Activated CD4-positive, alpha-beta T cell treated with anti-CD3 and anti-CD28 coated beads, Interleukin-2, amount 10 ng/mL, durations not matched to agents 24 days and 14 days (primary cell): ENCODE measurements at places on chromosomes 2 and 18. TPM values are rescaled to one million over a fixed set of nuclear protein-coding genes. Genes with fewer than 3 reads are reported as not detected.

The SNTG2 gene
- total RNA-seq, result 0.14 TPM in 1 of 2 replicates, not detected in the other

The ZEB2 gene
- 15.2 and 15.8 TPM in 2 replicates for total RNA-seq

The LIMS3 gene
- 0.16 TPM in 1 of 2 replicates, not detected in the other for total RNA-seq

The CFAP65 gene
- total RNA-seq, result not detected in 2 replicates

The SAG gene
- total RNA-seq, result not detected in 2 replicates

The PCARE gene
- not detected in 2 replicates for total RNA-seq

DNA sequence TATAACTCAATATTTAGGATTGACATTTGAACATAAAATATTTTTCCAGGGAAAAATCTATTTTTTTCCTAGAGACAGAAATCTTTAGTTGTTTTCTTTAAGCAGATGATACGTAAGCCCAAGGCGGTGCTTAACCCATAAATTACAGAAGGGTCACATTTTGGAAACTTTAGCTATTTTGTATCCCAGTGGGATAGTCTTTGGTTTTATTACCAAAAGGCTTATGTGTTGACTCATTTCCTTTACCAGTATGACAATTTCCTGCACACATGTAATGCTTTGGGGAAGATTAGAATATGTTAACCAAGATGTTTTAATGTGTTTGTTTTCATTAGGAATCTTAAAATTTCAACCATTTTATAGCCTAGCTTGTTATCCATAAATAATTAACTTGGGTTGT lies 24.8 kb downstream of the DYNC1I2 start:
- DNase-seq, result no peak

DNA sequence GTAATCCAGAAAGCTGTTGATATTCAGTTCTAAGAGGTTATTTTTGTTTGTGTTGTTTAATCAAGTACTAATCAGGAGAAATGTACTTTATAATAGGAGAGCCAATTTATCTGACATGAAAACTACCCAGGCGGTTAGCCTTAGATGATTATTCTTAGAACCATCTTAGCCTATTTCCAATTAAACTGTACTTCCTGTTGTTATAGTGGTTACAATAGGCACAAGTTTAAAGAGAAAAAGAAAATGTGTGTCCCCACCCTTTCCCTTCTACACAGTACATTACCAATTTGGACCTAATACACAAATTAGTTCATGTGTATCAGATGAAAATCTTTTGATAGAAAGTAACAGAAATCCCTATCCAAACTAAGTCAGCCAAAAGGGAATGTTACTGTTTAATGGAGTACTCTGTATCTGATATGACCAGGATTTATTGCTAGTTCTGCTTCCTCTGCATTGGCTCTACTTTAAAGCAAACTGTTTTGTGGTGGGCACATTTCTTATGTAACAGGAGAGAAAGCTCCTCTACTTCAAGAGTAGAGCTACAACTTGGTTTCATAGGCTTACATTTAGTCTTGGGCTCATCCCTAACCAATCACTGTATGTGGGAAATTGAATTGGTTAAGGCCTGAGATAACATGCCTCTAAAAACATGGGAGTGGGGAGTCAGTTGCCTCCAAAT lies 217.9 kb downstream of the UBE2E3 start:
- peak; percentile 55 for DNase-seq

DNA sequence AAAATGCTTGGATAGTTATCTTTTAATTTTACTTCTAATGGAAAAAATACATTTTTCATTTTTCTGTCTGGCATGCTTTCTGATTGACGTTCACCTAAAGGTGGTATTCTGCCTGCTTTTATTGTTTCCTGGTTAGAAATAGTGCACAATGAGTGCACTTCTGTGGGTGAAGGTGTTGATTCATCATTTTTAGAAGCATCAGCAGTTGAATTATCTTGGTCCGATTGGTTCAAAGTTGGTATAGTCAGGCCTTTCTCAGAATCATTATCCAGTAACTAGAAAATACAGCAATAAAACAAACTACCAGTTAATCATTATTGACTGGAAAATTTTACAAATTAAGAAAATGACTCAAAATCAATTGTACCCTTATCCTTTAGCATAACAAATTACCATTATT lies 84.5 kb downstream of the STRADB start:
- no peak for DNase-seq

GRCh38 chr2:149132901-149133300 lies 94.4 kb downstream of the LYPD6B start:
- no peak for DNase-seq

DNA sequence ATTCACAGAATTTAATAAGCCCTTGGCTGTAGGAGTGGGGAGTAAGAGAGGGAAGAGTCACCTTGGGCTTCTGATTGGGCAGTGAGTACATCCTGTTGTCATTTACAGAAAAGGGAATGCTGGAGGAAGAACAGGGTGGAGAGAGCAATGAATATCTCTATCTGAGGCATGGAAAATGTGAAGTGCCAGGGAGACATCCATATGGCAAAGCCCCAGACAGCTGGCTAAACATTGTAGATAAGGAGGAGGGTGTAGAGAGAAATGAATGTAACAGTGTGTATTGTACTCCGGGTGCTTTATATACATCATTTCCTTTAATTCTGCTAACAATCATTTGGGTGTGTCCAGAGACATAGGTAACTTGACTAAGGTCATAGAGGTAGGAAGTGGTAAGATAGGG lies 103.5 kb downstream of the UPP2 start:
- DNase-seq, result no peak

DNA sequence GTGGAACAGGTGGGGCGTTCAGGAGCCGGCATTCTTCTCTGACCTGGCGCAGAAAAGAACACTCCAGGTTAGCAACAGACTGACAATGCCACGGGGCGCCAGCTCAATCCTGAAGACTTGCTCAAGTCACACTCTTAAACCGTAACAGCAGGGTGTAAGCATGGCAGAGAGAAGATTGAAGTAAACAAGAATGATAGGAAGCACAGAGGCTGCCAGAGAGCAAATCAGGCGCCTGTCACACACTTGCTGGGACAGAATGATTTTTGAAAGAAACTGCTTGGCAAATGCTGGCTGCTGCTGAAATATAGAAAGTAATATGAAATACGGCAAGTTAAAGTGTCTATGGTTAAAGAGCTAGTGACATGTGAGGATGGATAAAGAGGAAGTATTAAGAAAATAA lies 80.5 kb downstream of the MEP1B start:
- no peak for DNase-seq

- no peak for DNase-seq
Measured at GRCh38 chr2:176566496-176566895, 297.3 kb downstream of the MTX2 start.

DNA sequence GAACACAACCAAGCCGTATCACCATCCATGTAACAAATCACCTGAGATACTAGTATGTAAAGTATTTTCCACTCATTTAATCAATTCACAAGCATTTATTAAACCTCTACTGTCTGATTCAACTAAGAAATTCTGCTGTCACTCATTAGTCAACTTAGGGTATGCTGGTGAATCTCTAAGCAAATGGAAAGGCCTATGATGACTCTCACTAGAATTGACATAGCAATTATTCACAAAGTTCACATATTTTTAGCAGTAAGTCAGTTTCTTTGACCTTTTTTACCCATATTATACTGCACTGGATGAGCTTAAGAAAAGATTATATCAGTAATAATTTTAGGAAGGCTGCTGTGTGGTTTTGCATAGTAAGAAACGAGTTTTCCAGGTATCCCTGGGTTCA lies 130.1 kb downstream of the SLC8A1 start:
- DNase-seq, result no peak

DNA sequence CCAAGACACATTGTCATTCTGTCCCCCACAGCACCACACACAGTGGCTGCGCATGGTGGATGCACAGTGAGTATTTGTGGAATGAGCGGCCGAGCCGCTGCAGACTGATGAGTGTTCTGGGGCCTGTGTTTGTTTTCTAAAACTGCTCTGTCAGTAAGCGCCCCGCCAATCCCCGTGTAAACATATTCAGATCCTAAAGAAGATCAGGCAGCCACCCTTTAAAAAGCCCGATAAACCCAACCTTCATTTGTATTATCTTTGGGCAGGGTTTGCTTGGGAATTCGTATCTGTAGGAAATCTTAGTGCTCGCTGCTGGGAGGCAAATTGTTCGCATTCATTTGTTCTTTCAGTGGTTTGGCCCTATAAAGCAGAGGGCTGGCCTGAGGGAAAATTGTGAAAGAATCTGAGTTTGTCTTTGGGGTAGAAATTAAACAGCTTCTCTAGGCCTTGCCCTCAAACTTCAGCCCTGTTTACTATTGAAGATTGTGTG lies 68.6 kb downstream of the TGOLN2 start:
- no peak for DNase-seq

DNA sequence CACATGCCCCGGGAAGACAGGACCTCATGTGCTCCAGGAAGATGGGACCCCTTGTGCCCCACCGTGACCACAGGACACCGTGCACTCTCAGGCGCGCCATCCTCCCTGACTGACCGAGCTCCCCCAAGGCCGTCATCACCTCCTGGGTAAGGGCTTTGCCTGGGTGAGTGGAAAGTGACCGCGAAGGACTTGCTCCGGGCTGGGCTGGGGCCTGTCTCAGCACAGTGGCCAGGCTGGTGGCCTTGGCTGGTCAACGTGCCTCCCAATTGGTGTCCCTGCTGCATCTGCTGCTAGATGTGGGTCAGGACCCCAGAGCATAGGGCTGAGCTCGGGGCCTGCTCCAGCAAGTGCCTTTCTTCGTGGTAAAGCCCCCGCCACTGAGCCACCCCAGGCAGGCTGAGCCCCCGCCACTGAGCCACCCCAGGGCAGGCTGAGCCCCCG lies 69.7 kb upstream of the CTDP1 start:
- no peak for DNase-seq

GRCh38 chr2:120531365-120531764 lies 185.4 kb downstream of the INHBB start:
- no peak for DNase-seq

- no peak for DNase-seq
Measured at GRCh38 chr2:223086370-223086981, 34.5 kb downstream of the KCNE4 start.

- DNase-seq, result no peak
Measured at GRCh38 chr18:5425721-5426120, 118.1 kb downstream of the EPB41L3 start.

- DNase-seq, result no peak
Measured at GRCh38 chr2:8892111-8892510, 54.7 kb upstream of the KIDINS220 start.

DNA sequence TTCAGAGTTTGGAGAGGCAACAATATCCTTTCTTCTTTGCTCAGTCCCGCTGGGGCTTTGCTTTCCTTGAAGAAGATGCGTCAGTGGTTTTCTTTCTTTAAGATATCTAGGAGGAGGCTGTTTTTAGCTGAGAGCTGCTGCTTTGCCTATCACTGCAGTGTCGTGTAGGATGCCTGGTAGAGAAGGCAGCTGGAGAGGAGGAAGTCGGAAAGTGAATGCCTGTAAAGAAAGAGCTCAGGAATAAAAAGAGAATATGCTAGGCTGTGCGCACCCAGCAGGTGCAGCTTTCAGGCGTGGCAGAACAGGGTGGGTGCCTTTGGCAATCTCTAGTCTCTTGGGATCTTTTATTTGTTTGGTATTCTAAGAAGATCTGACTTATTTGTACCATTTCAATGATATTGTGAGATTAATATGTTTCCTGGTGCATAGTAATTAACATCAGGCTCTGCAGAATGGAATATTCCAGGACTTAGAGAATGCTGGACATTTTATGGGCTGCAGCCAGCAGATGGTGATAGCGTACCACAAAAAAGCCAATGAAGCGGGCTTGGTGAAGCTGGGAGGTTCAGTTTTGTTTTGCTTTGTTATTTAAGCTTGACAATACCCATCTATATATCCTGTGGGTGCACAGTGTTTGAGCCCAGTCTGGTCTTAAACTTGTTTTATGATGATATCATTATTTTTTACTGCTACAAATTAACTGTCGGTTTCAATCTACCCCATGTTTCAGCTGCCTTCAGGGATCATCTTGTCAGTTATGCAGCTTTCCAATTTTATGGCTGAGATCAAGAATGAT lies 34.9 kb downstream of the CAVIN2 start:
- DNase-seq, result peak; percentile 76

DNA sequence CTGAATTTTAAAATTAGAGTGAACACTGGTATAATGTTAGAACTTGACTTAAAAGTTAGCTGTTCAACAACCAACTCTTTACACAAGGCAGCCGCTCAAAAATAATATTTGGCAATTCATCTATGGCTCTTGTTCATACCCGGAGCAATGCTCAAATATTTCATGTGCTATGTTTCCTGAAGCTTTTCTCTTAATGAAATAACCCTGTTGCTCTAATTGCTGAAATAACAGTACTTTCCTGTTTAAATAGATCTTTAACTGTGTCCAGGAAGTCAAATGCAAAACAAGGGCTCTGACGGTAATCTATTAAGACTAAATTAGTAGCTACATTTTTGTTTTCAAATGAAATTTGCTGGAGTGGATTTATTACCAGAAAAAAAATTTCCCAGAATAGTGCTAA lies 33.7 kb downstream of the RFTN2 start:
- DNase-seq, result no peak

- DNase-seq, result no peak
Measured at GRCh38 chr2:170313347-170313991, 135.5 kb downstream of the MYO3B start.

DNA sequence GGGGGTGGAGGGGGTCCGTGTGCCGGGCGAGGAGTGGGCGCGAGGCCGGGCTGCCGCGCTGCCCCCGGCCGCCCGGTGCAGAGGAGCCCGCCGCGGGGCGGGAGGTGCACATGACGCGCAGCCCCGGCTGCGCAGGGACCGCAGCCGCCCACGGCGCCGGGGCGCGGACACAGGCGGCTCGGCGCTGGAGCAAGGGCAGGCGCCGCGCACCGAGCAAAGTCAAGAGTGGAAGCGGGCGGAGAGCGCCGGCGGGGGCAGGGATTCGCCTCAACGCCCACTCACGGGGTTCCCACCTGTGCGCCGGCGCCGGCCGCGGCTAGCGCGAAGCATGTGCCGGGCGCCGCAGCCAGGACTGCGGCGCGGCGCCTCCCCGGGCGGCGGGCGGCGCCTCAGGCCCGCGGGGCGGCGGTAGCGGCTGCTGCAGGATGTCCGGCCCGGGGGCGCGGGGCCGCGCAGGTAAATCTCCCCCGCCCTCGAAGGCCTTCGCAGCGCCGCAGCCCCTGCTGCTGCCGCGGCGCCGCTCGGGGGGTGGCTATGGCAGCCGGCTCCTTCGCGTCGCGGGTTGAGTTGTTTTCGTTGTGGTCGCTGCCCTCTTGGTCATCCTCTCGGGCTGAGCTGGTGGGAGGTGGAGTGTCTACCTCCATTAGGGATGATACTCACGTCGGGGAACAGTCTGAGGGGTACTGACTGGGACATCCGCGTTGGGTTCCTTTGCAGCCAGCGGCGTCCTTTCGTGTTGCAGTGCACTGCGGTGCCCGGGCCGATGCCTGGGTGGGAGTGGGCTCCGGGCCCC lies 216.3 kb upstream of the DTNA start:
- peak; percentile 54 for DNase-seq

GRCh38 chr2:164841719-164842623 lies at the start of gene COBLL1:
TSS of gene COBLL1 (minus strand) at chr2:164841823. CDS start at chr2:164841196, 627 bp downstream.
- DNase-seq, result peak; percentile 76

- no peak for DNase-seq
Measured at GRCh38 chr2:109204412-109204811, 75.4 kb downstream of the SH3RF3 start.
